ENCODE measurements at places on chromosomes 2 and 18.

DNA sequence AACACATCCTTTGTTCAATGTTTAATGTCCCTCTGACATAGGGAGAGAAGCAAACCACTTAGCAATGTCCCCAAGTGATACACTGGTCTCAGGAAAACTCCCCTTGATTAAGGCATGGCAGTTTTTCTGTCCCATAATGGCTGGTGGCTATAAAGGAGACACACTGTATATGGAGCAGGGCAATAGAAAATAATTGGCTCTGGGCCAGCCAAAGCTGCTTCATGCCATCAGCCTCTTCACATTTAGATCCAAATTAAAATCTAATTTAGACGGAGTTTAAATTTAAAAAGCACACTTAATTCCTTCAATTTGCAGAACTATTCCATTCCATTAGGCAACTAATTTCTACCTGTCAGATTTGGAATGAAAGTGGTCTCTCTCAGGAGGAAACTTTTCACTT, 638.1 kb downstream of the DSC3 start:
- DNase-seq = no peak

DNA sequence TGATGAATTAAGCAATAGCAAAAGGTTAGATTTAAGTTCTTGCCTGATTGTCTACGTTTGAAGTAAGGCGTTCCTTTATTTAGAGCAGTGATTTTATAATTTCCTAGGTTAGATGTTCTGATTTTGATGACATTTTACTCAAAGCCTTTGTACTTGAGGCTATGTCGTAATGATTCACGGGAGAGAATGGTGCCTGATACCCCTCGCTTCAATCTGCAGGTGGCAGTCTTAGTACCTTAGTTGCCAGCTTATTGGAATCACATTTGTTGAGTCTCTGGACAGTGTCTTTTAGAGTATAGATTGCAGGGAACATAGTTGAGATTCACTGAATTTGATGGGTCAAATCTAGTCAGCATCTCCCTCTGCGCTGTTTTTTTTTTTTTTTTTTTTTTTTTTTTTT, 89.5 kb downstream of the BIRC6 start:
- no peak for DNase-seq

DNA sequence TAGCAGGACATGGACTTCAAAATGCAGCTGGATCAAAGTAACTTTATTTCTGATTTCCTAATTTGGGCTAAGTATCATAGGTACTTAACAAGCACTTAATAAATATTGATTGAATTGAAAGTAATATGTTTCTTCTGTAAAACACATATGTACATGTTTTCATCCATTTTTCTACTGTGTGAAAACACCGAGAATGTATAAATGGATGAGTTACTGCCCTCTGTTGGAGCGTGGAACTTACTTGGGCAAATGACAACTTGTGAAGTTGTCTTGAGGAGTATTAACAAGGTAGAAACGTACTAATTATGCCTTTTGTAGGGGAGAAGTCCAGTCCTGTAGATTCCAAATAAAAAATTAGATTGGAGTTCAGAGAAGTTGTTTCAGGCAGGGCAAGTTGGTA, 87.2 kb downstream of the PHLPP1 start:
- DNase-seq = no peak

DNA sequence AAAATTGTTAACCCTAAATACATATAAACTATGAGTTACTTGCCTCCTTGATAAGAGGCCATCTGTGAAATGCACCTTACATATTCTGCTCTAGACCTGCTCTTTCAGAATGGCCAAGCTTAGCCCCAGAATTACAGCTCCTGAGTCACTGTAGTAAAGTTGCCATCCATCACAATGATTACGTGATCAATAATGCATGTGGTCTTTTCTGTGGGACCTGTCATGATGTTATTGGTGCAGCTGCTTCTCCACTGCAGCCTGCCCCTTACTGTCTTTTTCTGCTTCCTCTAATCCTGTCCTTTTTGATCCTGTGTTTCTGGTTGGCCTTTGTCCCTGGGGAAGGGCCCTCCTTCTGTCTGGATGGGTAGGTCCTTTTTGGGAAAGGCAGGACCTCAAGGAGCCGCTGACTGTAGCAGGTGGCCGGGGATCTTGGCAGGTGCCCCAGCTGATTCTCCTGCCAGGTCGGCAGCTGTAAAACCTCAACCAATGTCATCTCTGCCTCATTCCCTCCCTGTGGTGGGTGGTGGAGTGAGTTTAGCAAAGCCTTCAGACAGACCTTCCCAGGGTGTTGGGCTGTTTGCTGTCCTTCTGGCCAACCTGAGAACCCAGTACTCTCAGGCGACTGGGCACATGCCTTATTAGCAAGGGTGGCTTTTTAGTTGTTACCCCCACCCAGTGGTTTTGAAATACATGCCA, 126.2 kb upstream of the EML6 start:
- DNase-seq = peak; percentile 60

- no peak for DNase-seq
These were observed 164.3 kb upstream of the APCDD1 start for GRCh38 chr18:10289951-10290637.

DNA sequence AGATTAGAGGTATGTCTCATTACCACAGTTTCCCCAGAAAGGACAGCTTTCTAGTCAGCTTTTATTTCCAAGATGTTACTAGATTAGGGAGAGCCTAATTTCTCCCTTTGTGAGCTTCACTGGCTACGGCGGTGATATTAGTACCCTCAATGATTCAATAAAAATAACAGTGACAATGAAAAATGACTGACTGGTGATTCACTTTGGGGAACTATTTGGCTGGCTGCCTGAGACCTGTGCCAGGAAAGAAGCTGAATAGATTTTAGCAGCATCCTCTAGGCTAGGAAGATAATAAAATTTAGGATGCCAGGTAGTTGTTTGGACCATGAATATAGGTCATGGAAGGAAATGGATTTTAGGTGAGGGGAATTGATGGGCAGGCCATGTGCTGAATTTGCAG, 178.7 kb downstream of the FMNL2 start:
- no peak for DNase-seq

DNA sequence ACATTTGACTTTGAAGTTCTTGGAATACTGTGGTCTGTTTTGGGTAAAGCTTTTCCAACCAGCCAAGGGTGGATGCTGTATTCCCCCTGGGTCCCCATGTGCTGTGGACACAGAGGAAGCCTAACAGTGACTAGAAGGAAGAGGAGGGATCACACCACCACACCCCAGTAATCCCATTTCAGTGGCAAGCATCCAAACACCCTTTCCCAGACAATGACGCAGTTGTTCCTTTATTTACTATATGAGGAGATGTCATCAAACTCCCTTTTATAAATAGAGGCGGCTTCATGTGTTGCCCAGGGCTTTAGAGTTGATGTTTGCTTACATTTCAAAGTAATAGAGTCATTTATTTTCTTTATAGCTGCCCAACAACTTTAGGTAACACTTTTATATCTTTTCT, 959.4 kb upstream of the GYPC start:
- DNase-seq = no peak

DNA sequence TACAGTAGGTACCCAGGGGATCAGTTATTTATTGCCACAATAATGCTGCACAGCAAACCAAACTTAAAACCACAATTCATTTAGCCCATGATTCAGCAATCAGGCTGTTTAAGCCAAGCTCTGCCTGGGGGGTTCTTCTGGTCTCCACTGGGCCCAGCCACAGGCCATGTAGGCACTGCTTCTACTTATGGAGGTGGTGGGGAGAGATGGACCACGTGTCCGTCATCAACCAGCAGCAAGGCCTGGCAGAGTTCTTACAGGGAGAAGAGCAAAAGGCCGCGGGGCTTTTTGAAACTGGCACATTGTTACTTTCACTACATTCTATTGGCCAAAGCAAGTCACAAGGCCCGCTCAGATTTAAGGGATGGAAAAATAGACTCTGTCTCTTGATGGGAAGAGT, 76.3 kb upstream of the DAPL1 start:
- no peak for DNase-seq

GRCh38 chr2:39622860-39623259, 42.9 kb upstream of the TMEM178A start:
- no peak for DNase-seq

DNA sequence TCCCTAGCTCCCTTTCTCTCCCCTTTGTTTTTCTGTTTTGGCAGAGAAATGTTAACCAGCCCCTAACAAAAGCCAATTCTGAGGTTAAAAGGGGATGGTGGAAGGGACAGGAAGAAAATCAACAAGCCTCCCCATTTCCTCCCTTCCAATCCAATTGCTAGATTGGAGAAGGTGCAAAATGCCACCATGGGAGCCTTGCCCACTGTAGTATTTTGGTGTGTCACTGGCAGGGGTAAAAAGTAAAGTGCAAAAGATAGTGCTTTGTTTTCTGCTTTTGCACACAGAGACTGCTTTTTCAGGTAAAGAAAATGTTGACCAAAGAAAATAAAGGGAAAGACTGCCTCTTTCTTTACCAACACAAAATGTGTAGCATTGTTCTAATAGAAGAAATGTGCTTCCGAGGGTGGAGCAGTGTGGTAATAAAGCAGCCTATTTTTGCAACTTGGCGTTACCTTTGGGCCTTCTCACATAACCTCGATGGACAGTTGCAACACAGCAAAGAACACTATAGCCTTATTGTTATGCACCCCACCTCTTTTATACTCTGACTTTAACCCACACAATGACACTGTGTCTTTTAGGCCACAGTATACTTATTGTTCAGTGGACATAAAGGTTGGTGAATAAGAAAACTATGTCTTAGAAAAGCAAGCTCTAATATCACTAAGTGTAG, 861.8 kb downstream of the BCL11A start:
- no peak for DNase-seq
